ENCODE measurements at places on chromosomes 2 and 18.

DNA sequence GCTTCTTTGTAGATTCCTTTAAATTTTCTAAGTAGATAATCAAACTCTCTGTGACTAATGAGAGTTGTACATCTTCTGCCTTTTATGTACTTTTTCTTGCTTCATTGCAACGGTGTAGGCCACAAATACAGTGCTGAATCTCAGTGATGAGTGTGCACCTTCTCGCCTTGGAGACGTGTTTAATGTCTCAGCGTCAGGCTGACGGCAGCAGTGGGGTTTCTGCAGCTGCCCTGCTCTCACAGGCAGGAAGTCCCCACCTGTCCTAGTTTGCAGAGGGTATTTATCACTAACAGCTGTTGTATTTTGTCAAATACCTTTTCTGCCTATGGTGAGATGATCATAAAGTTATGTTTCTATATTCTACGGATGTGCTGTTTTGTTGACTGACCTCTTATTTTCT, 13.3 kb downstream of the AGXT start:
- DNase-seq, result no peak

- DNase-seq, result no peak
Observed at GRCh38 chr2:175164235-175164634, 3.8 kb downstream of the ATF2 start.

GRCh38 chr18:42024131-42024530, 69.1 kb downstream of the PIK3C3 start:
- no peak for DNase-seq

GRCh38 chr2:136111711-136112110, 6.2 kb downstream of the CXCR4 start:
- no peak for DNase-seq

DNA sequence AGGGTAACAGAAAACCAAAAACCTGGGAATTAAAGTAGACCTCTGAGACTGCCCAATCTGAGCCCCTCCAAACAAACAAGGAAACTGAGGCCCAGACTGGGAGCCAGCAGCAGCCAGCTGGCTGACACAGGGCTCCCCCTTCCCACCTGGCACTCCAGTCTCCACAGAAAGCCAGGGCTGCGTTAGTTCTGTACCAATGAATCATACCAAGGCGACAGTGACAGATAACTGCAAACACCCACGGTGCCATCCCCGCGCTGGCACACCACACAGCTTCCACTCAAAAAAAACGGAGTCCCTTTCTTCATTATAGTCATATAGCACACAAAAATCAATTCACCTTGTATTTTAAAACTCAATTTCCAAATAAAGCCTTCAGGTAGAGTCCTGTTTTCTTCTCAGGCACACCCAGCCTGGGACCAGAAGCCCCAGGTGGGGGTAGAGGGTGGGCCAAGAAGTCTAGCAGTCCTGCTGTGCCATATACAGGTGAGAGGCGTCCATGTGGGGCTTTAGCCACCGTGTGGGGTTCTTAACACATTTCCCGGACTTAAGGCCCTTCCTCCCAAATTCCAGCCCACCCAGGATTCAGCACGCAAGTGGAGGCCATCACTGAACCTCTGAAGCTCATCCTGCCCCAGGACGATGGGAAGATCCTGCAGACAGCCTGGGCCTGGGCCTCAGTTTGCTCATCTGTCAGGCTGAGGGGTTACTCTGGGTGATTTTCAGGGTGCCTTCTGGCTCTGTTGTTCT, 1.2 kb downstream of the PER2 start:
- no peak for DNase-seq

GRCh38 chr2:240956935-240957655, 41.3 kb upstream of the SNED1 start:
- no peak for DNase-seq

DNA sequence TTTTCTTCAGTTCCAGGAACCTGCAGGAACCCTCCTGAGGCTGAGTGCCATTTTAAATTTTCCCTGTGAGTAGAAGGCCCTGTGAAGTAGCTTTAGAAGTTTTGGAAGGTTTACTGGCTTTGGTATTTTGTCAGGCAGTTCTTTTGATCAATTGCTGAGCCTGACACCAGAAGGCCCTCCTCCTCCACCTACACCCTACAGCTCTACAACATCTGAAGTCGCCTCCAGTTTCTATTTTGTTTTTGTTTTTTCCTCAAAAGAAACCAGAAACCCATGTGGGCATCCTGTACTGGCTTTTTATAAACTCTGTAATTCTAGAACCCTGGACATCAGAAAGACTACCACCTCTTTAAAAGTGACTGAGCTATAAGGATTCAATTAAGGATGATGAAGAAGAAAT, 153.7 kb downstream of the NRXN1 start:
- no peak for DNase-seq

- no peak for DNase-seq
Observed at GRCh38 chr2:96431319-96431718, 73.8 kb downstream of the NEURL3 start.
